ENCODE measurements at places on chromosomes 6 and 20.

DNA sequence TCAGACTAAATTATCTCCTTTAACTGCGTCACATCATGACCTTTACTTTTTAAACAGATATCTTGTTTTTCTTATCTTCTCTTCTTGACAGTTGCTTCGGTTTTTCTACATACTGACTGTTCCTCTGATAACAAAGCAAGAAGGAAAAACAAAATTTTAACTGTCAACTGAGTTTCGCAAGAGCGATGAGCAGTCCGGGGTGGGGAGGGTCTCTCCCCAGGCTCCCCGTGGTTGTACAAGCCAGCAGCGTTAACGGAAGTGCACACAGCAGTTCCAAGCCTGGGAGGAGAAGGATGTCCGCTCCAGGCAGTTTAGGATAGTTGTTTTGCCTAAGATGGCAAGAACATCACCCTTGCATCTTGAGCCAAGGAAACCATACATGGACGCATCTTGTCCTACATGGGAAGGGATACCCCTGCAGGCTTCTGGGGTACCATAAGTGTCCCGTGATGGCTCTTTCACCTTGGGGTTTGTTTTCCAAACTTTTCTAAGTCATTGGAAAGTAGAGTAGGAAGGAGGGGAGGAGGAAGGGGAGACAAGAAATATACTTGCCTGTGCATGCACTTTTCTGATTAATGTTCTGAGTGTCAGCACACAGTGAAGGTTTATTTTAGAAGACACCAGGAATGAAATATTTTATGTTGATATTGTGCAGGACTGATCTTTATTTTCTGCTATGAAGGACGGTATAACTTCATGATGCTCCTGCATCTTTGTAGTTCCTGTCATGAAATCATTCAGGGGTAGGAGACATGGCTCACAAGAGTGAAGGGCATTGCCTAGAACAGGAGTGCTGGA is 20.8 kb downstream of the SLC24A3 start:
- DNase-seq, result no peak

DNA sequence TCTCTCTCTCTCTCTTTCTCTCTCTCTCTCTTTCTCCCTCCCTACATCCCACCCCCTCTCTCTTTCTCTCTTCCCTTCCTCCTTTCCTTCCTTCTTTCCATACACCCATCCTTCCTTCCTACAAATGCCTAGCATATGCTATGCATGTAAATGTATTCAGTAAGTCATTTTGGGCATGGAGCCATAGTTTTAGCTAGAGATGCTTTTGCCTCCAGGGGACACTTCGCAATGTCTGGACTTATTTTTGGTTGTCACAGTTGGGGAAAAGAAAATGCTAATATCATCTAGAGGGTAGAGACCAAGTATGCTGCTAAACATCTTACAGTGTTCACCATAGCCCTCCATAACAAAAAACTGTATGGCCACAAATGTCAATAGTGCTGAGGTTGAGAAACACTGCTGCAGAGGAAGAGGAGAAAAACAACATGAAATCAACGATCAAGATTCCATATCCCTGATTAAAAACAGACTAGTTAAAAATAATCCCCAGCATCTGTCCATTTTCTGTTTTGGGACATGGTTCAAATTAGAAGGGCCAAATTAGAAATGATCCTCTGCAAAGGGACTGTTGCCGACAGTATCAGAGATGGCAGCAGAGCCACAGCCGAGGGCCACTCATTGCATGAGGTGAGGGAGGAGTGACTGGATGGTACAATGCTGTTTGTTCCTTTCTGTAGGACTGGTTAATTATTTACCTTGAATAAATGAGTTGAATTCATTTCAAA is 152.7 kb downstream of the SH3BGRL2 start:
- no peak for DNase-seq

DNA sequence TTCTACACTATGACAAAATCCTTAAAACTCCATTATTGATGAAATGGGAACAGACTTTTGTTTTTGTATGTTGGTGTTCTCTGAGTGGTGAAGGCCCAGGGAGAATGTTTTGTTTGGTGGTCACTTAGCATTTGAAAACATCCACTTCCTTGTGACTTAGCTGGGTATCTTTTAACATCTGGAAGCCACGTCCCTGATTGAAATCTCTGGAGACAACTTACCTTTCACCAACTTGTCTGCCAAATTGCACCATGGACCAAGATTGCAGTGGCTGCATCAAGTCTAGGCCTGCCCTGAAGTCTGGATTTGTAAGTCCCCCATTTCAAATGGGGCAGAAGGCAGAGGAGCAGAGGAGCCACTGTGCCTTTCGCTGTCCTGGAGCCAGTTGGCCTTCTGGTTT is 534 bp upstream of the EFCAB8 start:
- no peak for DNase-seq

DNA sequence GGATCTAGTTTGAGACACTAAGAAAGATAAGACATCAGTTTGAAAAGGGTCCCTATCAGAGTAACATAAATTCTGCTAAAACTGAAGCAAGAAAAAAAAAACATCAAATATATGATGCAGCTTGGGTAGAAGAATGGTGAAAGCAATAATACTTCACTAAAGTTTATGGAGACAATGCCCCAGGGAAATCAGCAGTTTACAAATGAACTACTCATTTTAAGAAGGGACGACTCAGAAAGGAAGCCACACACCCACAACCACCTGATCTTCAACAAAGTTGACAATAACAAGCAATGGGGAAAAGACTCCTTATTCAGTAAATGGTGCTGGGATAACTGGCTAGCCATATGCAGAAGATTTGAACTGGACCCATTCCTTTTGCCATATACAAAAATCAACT is 143.5 kb downstream of the TPBG start:
- no peak for DNase-seq

GRCh38 chr20:62651285-62652021 is 9.2 kb downstream of the SLCO4A1 start:
- DNase-seq, result peak; percentile 88

DNA sequence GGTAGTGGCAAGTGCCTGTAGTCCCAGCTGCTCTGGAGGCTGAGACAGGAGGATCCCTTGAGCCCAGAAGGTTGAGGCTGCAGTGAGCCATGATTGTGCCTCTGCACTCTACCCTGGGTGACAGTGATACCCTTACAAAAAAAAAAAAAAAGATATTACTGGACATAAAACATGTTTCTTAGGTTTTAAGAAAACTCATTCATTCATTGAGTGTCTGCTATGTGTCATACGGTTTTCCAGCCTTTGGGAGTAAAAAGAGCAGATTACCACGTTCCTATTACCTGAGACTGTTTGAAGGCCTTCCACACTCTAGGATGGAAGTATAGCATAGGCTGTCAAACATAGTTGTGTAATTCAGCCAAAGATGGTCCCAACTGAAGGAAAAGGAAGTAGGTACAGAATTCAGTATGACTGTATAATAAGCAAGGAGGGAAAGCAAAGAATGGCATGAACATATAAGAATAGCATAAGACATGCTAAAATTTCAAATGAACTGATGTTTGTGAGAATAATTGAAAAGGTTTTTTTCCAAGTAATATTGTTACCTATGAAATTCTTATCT is 22.0 kb downstream of the STXBP5 start:
- DNase-seq, result no peak

DNA sequence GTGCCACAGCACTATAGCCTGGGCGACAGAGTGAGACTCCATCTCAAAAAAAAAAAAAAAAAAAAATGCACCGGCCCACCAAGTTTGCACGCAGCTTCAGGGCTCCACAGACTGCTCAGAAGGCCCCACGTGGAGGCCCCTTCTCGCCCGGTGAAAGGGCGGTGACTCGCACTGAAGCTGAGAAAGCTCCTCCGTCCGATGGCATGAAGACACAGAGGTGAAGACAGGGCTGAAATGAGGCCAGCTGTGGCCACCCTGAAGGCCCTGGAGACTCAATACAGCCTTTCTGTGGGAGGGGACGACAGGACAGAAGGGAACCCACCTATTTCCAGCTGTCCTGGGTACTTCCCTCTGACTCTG is 84.0 kb downstream of the PTPN1 start:
- DNase-seq, result no peak

DNA sequence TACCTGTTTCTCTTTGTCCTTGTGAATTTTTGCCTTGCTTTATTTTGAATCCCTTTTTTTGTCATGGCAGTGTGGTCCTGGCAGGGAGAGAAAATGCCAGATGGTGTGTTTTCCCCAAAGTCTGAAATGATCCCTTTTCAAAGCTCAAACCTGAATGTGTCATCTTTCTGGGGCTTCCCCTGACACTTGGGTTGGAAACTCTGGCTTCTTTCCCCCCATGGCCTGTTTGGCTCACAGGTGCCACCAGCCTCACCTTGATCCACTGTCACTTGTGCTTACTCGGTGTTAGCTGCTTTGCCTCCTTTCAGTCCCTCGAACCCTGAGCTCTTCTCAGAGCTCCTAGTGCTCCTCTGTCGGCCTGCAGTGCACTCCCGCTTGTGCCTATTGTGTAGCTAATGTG is 22.3 kb downstream of the MYBL2 start:
- no peak for DNase-seq

- peak; percentile 88 for DNase-seq
Measured at GRCh38 chr20:45911486-45912343, at the start of gene PLTP. PLTP (minus strand) TSS chr20:45912155; CDS start chr20:45911452, 703 bp downstream.

DNA sequence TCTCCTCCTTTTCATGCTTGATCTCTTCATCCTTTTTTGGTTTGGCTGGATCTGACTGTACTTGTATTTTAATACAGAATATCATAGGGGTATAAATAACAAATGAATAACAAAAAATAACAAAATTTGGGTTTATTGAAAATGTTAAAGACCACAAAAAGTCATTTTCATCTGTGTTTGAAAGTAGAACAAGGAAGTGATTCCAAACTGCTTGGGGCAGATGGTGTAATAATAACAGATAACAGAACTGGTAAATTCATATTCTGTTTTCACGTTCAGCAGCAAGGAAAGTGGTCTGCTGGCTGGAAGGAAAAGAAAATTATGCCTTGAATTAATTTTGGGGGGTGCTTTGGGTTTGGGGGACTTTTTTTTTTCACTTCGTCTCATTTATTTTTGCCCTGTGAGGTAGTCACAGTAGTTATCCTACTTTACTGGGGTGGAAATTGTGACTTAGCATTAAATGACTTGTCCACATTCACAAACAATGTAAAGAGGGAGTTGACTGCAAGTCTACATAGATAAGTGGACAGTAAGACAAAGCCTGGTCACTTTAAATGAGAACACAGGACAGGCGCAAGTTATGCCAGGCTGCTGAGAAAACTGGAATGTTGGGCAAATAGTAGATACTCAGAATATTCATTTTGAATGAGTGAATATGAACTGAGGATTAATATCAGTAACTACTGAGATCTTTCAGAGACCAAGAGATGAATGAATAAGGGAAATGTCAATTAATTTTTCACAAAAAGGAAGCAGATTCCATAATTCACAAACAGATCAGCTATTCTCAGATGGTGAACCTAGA is 193.9 kb upstream of the CITED2 start:
- no peak for DNase-seq

DNA sequence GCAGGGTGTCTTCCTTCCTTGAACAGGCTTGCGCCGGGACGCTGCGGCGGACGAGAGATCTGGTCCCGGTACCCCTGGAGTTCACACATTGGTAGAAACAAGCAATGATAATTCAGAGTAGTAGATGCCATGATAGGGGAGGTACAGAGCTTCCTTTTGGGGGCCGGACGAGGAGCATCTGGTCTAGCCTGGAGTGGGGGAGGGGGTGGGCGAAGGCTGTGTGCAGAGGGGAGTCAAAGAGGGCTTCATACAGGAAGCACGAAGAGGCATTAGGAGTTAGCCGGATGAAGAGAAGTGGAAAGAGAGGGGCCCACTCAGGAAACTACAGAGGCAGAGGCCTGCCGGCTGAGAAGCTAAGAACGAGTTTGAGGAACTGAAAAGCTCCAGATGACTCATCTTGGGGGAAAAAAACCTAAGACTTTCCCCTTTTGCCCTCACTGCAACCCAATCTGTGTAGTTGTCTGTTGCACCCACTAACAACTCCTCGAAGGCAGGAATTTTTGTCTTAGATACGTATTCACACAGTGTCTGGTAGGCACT is 611 bp downstream of the CNPY3 start:
- DNase-seq, result peak; percentile 86

DNA sequence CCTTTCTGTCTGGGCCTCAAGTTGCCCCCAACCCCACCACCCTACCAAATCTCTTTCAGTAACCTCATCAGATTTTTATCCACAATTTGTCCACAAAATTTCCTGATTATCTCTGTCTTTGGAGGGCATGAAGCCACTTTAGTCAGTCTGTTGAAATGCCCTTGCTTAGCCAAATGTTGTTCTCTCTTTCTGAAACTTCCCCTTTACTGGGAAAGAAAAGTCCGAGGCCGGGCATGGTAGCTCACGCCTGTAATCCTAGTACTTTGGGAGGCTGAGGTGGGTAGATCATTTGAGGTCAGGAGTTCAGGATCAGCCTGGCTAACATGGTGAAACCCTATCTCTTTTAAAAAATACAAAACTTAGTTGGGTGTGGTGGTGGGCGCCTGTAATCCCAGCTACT is 33.8 kb downstream of the TOMM6 start:
- DNase-seq, result no peak

- no peak for DNase-seq
Measured at GRCh38 chr6:66238851-66239250, 531.8 kb upstream of the EYS start.

DNA sequence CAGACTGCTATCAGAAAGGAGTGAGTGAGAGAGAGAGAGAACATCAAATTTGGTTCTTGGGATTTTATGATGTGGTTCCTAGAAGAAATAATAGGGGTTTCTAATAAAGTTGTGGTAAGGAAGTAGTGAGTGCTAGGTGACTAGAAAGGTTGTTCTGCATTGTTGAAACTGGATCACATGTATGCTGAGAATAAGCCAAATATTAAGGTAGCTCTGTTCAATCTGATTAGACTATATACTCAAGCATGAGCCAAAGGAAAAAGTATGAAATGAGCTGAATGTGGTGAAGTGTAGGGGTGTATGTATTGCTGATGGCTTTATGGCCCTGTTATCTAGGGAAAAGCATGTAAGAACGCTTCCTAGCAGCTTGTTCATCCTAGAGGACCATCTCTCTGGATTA is 63.0 kb upstream of the IMPG1 start:
- no peak for DNase-seq

DNA sequence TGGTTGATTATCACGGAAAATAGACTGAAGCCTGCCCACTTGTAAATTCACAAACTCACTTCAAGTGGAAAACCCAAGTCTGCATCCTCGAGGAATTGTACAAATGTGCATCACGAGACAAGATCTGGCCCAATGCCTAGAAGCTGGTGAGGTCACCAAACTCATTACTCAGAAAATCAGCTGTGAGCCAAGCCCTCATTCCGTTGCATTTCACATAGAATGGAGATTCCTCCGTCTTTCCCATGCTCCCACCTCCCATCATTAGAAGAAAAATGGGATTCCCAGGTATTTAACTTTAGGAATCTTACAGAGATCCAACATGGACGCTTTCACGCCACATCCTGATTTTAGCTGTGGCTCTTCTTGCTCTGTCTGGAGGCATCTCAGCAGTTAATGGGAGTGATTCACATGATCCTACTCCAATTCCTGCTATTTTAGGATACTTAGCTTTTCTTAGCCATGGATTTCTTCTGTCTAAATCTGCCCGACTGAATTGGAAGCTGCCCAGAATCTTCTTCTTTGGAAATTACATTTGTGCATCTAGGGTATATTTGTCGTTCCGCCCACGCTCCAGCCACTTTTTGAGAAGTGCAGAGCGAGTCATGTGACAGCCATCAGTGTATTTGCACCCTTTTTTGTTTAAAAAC is 68.7 kb upstream of the STMND1 start:
- peak; percentile 93 for DNase-seq

GRCh38 chr6:145836170-145836569 is 21.6 kb upstream of the FBXO30 start:
- no peak for DNase-seq

Data from stomach (tissue), 19 donors.